Right renal cortex interstitium (tissue), 3 donors: ENCODE measurements at places on chromosomes 2 and 18.
A peak's percentile ranks its signal among the peaks of the same experiment; 100 is the strongest.

GRCh38 chr18:36492604-36493329, 195.3 kb downstream of the FHOD3 start:
- DNase-seq: no peak

DNA sequence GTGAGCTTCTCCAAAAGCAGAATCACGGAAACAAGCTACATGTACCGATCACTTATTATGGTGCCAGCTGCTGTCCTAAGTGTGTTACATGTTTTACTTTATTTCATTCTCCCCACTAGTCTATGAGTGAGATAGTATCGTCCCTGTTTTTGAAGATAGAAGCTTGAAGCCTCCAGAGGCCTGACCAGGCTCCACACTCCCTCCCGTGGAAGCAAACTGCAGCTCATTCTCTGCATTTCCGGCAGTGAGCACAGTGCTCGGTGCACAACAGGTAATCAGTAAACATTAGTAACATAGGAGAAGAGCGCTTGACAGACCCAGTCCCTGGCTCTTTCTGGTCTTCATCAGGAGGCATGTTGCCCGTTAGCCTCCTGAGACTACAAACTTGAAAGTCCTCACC, 72.9 kb downstream of the ZBTB7C start:
- no peak for DNase-seq

GRCh38 chr2:119177171-119177837, 18.8 kb upstream of the C1QL2 start:
- DNase-seq: no peak

DNA sequence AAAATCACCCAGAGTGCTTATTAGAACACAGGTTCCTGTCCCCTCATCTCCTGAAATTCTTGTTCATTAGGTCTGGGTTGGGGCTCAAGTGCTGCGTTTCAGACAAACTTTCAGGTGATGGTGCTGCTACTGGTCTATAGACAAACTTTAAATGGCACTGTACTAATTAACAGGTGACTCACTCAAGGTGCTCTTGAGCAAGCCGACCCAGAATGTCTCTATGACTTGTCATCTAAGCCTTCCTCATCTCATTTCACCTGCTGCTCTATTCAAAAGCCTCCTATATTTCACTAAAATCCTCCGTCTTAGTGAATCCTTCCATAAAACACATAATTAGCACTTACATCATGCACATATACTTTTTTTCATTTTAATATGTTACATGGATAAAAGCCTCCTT, 29.9 kb upstream of the STK39 start:
- no peak for DNase-seq

DNA sequence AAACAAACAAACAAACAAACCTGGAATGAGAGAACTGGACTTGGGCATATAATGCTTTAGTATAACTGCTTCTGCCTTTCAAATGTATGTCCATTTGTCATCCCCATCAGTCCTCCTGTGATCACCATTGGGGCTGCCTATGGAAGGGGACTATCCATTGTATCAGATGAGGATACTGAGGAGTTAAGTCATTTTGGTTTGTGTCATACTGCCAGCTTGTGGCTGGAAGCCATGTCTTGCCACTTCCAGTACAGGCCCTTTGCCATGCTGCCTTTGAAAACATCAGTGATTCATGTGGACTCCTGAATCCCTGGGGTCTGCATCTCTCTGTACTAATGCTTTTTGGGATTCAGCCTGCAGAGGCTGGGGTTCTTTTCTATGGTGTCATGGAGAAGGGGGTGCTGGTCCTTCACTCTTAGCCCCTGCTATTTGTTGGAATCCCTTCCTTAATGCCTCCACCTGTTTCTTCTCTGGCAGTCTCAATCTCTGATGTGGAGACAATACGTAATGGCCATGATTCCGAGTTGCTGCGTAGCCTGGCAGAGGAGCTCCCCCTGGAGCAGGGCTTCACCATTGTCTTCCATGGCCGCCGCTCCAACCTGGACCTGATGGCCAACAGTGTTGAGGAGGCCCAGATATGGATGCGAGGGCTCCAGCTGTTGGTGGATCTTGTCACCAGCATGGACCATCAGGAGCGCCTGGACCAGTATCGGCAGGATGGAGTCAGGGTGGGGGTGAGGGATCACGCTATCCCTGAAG, 10.6 kb downstream of the PLCD4 start:
- DNase-seq: no peak

GRCh38 chr2:209238765-209239584, 184.9 kb upstream of the MAP2 start:
- no peak for DNase-seq

- no peak for DNase-seq
Measured at GRCh38 chr2:157432475-157433106, 11.3 kb downstream of the CYTIP start.

DNA sequence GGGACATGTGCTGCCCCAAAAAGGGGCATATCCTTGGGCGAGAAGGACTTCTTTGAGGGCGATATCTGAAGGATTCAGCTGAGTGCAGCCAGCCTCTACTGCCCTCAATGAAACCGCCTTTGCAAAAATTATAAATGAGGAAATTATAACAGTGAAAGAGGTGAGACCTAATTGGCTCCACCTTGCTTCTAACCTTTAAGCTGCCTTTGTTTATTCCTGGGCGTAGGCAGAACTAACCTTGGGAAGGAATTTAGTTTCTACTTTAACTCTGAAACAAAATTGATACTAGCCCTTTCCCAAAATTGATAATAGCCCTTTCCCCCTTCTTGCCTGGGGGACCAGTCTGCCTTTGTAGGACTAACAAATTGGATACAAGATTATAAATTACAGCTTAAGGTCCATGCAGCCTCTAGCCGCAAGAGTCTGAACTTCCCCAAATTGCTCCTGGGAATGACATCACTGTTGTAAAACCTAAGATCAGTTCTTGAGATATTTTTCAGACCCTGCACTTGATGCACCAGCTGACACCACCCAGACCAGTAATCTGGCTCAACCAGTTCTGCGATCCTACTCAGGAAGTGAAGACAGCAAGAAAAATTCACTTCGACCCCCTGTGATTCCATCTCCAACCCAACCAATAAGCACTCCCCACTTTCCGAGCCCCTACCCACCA, 36.0 kb upstream of the ASAP2 start:
- DNase-seq: no peak

GRCh38 chr2:168992026-168992425, 39.1 kb downstream of the ABCB11 start:
- no peak for DNase-seq

DNA sequence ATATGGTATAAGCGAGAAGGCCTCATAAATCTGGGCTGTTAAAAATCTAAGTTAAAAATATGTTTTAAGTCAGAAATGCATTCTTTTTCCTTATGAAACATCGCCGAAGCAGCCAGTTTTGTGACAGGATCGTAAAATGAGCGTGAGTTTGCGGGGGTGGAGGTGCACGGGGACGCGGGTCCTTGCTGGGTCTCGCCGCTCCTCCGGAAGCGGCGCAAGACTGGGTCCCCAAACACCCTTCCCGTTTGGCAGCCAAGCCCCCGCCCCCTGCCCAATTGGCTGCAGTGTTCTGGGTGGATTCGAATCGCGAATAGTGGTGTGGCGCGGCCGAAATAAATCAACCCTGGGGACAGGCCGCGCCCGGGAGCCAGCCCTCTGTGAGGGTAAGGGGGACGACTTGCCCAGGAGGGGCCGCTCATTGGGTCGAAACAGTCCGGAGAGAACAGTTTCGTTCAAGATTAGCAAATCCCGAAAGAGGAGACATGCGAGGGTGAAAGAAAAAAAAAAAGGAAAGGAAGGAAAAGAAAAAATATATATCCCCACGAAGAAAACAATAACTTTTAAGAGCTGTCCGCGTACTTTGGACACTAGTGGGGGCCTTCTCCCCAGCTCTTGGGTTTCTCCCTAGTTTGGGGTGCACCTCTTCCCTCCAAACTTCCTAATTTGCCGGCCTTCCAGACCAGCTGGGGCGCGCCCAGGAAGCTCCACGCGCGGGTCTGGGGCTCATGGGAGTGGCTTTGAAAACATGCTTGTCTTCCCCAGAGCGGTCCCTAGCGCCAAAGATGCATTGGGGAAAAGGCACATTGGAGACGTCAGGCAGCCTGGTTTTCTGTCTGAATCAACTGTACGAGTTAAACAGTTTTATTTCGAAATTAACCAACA, 3.1 kb upstream of the GATA6 start:
- no peak for DNase-seq

GRCh38 chr18:45854036-45854586, 28.6 kb downstream of the SIGLEC15 start:
- DNase-seq: no peak

- peak; percentile 54 for DNase-seq
Measured at GRCh38 chr2:125745514-125745913, 910.4 kb upstream of the GYPC start.

DNA sequence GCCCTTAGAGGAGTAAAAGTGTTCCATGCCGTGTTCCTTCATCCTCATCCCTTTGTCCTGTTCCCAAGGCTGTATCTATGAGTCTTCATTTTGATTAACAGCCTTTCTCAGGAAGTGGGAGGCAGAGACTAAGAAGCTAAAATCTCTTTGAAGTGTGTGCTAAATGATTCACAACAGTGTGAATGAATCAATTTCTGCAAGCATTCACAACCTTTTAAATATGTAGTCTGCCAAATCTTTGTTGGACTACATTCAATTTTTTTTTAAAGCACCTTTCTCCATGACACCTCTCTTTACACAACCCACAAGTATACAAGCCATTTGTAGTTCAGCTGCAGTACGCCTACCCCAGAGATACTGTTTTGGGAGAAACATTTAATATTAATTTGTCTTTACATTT, 408.6 kb upstream of the FANCL start:
- DNase-seq: no peak

GRCh38 chr2:170571612-170572011, 143.5 kb upstream of the SP5 start:
- DNase-seq: no peak

DNA sequence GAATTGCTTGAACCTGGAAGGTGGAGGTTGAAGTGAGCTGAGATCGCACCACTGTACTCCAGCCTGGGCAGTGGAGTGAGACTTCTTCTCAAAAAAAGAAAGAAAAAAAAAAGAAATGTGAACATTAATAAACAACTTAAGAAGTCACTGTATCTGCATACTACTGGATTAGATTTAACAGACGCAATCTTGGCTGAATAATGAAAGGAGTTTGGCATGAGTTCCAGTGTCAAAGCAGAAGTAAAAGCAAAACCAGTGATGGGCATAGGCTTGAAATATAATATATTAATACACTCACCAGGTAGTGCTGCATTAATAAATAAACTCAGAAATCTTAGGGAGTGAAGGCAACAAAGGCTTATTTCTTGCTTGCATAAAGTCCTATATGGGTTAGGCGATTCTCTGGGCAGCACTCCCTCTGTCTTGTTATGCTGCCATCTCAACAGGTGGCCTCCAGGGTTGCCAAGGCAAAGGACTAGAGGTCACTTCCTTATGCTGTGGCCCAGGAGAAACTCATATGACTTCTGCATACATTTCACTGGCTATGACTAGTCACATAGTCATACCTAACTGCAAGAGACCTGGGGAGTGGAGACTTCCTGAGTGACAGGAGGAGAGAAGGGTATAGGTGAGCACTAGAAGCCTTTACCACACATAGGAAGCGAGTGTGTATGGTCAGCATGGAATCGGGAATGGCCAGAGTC, 296.2 kb upstream of the SPRED2 start:
- no peak for DNase-seq

- no peak for DNase-seq
Measured at GRCh38 chr18:64488698-64489097, 339.8 kb upstream of the LINC00305 start.

- DNase-seq: no peak
Measured at GRCh38 chr2:52117299-52117698, 1085.4 kb upstream of the NRXN1 start.

- DNase-seq: no peak
Measured at GRCh38 chr2:182698671-182699070, 17.4 kb upstream of the DNAJC10 start.

GRCh38 chr2:30613001-30613400, 166.0 kb downstream of the LCLAT1 start:
- no peak for DNase-seq

DNA sequence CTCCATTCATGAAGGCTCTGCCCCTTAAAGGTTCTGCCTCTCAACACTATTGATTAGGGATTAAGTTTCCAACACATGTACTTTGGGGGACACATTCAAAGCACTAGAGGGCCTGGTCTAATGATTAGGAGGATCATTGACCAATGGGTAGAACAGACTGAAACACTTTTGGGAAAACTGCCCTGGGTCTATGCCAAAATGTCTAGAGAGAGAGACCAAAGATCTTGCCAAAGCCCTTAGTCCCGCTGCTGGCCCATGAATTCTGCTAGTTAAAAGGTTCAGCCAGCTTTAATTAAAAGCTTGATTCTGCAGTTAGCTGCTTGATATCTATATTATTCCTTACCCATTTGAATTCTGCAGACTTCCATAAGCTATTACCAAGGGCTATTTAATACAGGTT, 613.2 kb downstream of the SLC4A3 start:
- no peak for DNase-seq

GRCh38 chr2:11616851-11617415, 53.1 kb downstream of the NTSR2 start:
- no peak for DNase-seq

DNA sequence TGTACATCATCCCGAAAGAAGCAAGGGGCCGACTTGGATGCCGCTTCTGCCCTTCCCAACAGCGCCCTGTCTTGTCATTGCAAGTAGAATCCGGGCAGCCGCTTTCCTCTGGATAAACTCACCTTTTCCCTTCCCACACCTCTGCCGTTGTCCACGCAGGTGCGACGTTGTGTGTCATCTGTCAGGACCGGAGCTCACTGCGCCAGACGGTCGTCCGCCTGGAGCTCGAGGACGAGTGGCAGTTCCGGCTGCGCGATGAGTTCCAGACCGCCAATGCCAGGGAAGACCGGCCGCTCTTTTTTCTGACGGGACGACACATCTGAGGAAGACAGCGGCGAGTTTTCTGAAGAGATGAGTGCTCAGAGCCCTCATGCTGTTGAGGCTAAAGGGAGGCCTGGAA, 29.9 kb downstream of the NTSR2 start:
- no peak for DNase-seq

DNA sequence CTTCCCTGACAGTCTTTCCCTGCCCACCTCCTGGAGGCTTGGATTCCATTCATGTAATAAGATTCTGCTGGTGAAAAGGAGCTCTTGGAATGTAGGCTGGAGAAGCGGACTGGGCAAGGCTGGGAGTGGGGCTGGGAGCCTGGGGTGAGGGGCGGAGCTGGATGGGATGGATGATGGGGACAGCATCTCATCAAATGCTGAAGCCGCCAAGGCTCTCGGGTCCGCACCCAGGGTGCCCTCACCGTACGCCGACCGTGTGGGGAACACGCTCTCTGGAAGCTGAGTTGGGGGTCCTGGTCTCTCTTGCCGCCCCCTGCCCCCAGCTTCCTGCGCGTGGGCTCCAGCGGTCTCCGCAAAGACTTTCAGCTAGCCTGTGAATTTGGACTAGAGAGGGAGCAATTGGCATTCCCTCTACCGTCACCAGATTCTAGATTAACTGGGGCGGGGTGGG, 9.1 kb downstream of the RAX start:
- no peak for DNase-seq
